RPMI7951 (cell line): ENCODE measurements at places on chromosomes 12 and 14.
A peak's percentile ranks its signal among the peaks of the same experiment; 100 is the strongest.

GRCh38 chr12:48956279-48957140 is 777 bp downstream of the ARF3 start:
- peak; percentile 95 for DNase-seq

- peak; percentile 16 for DNase-seq
These were observed 7.4 kb downstream of the TESPA1 start for GRCh38 chr12:54977155-54977554.

DNA sequence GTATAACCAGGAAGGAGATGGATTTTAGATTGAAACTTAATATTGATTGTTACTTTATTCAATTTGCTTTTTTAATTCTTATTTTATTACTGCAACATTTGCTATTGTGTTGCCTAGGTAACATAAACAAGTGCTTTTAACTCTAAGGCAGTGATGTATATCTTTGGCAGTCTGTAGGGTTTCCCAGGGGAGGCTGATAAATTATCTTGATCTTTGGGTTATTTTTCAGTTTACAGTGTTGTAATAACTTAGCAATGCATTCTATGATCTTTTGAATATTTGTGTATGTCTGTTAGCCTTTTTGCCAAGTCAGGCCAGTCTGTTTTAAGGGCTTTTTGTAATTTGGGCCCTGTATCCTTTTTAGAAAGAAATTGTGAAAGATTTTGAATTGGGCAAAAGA is 7.8 kb upstream of the DTD2 start:
- no peak for DNase-seq

DNA sequence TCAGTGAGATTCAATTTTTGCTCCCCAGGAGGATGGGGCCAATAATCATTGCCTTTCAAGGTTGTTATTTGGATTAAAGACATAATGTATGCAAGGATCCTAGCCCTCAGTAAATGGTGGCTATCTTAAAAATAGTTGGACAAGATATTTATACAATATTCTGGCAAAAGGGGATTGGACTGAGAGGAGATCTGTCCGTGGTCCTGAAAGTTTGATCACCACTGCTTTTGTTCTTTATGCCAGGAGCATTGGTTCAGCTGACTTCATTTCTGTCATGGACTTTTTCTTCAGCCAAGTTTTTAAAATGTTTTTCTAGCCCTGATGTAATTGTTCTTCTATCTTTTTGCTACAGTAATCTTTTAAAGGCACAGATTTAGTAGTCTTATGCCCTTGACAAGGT is 70.2 kb upstream of the TCL1A start:
- peak; percentile 35 for DNase-seq

- DNase-seq, result peak; percentile 79
These were observed 1.8 kb downstream of the ELK3 start for GRCh38 chr12:96195845-96196451.

GRCh38 chr14:64800000-64800399 is 79.7 kb downstream of the SPTB start:
- peak; percentile 40 for DNase-seq

DNA sequence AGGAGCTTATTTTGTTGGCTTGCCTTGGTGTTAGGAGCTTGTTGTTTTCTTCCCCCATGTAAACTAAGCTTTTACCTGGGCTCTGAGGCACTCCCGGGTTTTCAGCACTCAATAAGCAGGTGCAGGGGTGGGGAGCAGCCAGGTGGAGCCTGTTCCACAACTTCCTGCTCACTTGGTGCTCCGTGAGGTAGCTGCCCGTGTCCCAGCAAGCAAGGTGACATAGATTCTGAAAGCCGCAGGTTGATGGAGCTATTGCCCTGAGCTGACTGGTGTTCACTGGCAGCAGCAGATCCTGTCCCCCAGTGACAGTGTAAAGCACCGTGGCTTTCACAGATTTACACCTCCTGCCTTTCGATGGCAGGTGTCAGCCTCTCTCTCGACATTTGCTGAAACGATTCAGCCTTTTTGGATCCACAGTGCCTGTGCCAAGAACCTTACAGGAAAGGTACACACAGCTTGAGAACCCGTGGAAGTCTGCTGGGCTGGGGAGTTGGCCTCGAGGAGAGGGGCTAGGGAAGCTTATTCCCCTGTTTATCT is 295.7 kb upstream of the FKBP4 start:
- DNase-seq, result no peak

GRCh38 chr14:101230161-101230850 is 326.8 kb upstream of the RTL1 start:
- no peak for DNase-seq

DNA sequence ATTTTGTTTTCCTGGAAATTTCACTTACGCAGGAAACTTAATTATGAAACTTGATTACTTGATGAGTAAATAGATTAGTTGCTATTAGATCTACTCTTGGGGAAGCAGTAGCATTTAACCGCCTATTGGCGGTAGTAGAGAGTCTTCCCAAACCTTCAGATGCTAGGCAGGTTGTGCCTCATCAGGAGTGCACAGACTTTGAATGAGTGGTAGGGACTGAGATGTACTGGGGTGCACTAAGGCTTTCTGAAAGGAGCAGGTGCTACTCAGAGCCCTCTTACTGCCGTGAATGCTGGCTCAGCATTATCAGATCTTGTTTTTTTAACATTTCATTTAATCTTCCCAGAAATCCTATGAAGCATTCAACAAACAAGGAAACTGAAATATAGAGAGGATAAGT is 7.7 kb downstream of the GATC start:
- peak; percentile 35 for DNase-seq

- no peak for DNase-seq
These were observed 21.3 kb upstream of the CEBPE start for GRCh38 chr14:23140371-23140770.

- DNase-seq, result peak; percentile 65
These were observed 751.0 kb upstream of the TMEM132C start for GRCh38 chr12:127515941-127516340.
